A549 treated with GW870086 at 1 μM for 4 hours (cell line): ENCODE measurements at places on chromosomes 2 and 18. TPM values are rescaled to one million over a fixed set of nuclear protein-coding genes. Genes with fewer than 3 reads are reported as not detected.

The SP3 gene
- 30.0 to 43.7 TPM (median 37.7 TPM) in 5 replicates for total RNA-seq

The C2orf42 gene
- 6.6 to 9.7 TPM (median 8.1 TPM) in 5 replicates for total RNA-seq

The SERPINB10 gene
- total RNA-seq, result not detected in 5 replicates

The KLHL14 gene
- total RNA-seq, result not detected in 5 replicates

The ZNF804A gene
- total RNA-seq, result not detected in 5 replicates

The RAMP1 gene
- total RNA-seq, result not detected in 5 replicates

The VWC2L gene
- total RNA-seq, result not detected in 5 replicates

The MAIP1 gene
- 36.8 to 43.3 TPM (median 39.7 TPM) in 5 replicates for total RNA-seq

The NEU2 gene
- total RNA-seq, result not detected in 5 replicates
